ENCODE measurements at places on chromosomes 1 and 21. TPM values are rescaled to one million over a fixed set of nuclear protein-coding genes. Genes with fewer than 3 reads are reported as not detected.

Gene SLAMF6
- 7.0 TPM for total RNA-seq

Gene FCAMR
- not detected for total RNA-seq

Gene PGLYRP4
- total RNA-seq = not detected

Gene WNT3A
- not detected for total RNA-seq

Gene FAM167B
- total RNA-seq = 1.3 TPM

Gene FAM229A
- 2.0 TPM for total RNA-seq

Gene GPR52
- 2.2 TPM for total RNA-seq

Gene SPATA45
- not detected for total RNA-seq

Gene RXRG
- 0.17 TPM for total RNA-seq

Gene E2F2
- total RNA-seq = 0.85 TPM

Gene FAM43B
- total RNA-seq = not detected

Gene C4BPA
- total RNA-seq = not detected

Gene GJA8
- not detected for total RNA-seq

Gene GSTM1
- not detected for total RNA-seq

Gene NUCKS1
- total RNA-seq = 80.1 TPM

Gene RGS18
- total RNA-seq = 2.1 TPM

Gene HSD3B2
- not detected for total RNA-seq

Gene S100A9
- total RNA-seq = 212 TPM

Gene S100A7A
- total RNA-seq = not detected

Gene CR2
- not detected for total RNA-seq

Gene CFHR3
- 0.33 TPM for total RNA-seq

Gene RGS13
- total RNA-seq = 1.1 TPM

Gene TFF2
- total RNA-seq = not detected

Gene C1orf94
- not detected for total RNA-seq

Gene PMVK
- total RNA-seq = 22.4 TPM

Gene GLIS1
- total RNA-seq = 0.17 TPM

Gene KRTAP11-1
- not detected for total RNA-seq

Gene STK40
- 19.7 TPM for total RNA-seq

Gene KIF2C
- total RNA-seq = not detected

Gene CLCA1
- 0.57 TPM for total RNA-seq

Gene MYOG
- not detected for total RNA-seq

Gene IFNGR2
- 72.0 TPM for total RNA-seq

Gene DYNLT5
- 4.8 TPM for total RNA-seq

Gene SELL
- 1.6 TPM for total RNA-seq

Gene F5
- total RNA-seq = 16.3 TPM

Gene NOL9
- 24.3 TPM for total RNA-seq

Gene TNFAIP8L2
- 30.9 TPM for total RNA-seq

Gene CHI3L1
- total RNA-seq = 7.3 TPM

Gene LEPROT
- 75.5 TPM for total RNA-seq
